ENCODE measurements at places on chromosomes 3 and 15. TPM values are rescaled to one million over a fixed set of nuclear protein-coding genes. Genes with fewer than 3 reads are reported as not detected.

CCR1 gene
- total RNA-seq = not detected

CDHR4 gene
- total RNA-seq = 0.07 TPM

MAGI1 gene
- total RNA-seq = 41.3 TPM

ZDHHC19 gene
- not detected for total RNA-seq

CAMK2N2 gene
- total RNA-seq = 0.13 TPM

Data from smooth muscle cell of the pulmonary artery (primary cell).